ENCODE measurements at places on chromosomes 1 and 21. TPM values are rescaled to one million over a fixed set of nuclear protein-coding genes. Genes with fewer than 3 reads are reported as not detected.
A peak's percentile ranks its signal among the peaks of the same experiment; 100 is the strongest.

GRCh38 chr1:46221749-46222148, 18.6 kb downstream of the LURAP1 start:
- no peak for DNase-seq

DNA sequence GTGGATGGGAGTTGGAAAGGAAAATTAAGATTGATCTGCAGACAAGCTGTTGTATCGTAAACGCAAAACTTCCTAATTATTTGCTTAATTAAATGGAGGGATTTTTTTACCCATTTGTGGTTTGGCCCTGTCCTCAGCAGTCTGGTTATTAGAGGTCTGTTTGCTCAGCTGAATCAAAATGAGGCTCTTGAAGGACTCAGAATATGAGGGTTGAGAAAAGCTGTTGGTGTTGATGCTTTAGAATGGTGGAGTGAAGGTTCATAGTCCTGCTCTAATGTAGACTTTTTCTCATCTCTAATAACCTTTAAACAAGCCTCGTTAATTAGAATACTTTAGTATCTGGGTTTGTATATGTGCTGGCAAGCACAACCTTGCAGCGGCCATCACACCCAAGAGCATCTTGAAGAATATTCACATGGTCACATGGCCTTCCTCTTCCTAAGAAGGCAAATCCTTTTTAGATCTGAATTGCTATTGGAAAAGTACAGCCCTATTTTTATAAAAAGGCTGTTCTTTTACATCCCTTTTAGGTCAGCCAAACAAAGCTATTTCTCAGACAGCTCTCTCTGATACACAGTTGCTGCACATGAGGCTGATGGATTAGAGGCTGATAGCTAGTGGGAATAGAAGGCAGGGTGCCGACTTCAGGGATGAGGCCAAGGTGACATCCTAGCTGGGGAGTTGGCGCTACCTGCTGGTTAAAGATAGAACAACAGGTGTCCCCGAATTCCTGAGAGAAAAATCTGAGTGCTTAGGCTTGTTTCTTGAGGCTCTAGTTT, 53.8 kb downstream of the MACF1 start:
- no peak for DNase-seq

The FOXD3 gene
- not detected for total RNA-seq

GRCh38 chr1:62025154-62025553, 169.5 kb upstream of the L1TD1 start:
- DNase-seq, result no peak

DNA sequence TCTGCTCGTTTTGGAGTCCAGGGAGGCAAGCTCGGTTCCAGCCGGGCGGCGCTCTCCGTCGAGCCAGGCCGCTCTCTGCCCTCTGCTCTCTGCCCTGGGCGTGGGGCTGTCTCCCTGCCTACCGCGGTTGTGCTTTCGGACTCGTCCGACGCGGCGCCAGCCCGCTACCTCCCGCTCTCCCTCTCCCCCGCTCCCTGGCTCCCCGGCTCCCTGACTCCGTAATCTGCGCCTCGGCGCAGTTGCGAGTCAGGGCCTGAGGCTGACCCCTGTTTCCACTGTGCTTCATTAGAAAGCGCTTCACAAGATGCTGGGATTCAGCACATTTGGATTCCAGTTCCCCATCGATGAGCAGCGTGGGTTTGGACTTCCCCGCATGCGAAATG, 2.2 kb downstream of the SOX13 start:
- DNase-seq, result peak; percentile 92

DNA sequence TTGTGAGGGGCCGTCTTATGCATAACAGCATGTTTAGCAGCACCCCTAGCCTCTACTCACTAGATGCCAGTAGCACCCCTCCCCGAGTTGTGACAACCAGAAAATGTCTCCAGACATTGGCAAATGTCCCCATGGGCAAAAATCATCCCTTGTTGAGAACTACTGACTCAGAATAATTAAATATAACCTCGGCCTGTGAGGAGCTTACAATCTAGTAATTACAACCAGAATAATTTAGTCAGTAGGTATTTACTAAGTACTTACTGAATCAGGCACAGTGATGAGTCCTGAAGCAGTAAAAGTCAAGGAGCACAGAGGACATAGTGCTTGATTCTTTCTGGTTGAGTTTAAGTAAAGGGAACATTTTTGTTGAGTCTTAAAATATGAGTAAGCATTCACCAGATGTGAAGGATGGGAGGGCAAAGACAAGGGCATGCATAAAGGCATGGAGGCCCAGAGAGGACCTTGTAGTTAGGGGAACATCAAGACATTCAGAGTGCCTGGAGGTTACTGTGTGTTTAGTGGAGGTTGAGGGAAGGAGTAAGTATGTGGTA, 44.1 kb upstream of the KCNQ4 start:
- DNase-seq, result no peak

The ZNF695 gene
- not detected for total RNA-seq

GRCh38 chr1:91831132-91831930, 54.6 kb downstream of the TGFBR3 start:
- no peak for DNase-seq

DNA sequence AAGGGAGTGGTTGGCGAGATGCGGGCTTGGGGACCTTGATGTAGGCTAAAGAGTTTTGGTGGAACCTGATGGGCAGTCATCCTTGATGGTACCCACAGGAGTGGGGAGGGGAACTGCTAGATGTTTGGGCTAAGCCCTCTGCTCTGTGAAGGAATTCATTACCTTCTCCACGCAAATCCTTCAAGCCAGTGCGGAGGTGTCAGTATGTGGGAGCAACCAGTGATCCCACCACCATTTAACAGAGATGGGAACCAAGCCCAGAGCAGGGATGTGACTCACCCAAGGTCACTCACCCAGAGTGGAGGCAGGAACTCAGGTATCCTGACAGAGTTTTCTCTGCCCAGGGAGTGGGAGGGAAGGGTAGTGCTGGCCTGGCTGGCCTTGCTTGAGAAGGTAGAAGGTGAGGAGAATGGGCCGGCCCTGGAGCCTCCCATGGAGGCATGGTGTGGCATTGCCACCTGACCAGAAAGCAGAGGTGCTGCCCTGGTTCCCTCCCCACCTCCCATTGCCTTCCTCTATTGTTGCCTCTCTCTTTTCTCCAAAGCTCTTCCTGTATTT, 51.2 kb upstream of the STUM start:
- DNase-seq, result no peak

- DNase-seq, result no peak
These were observed 49.6 kb downstream of the INTS7 start for GRCh38 chr1:211985556-211986264.

GRCh38 chr1:243597383-243597782, 252.7 kb downstream of the AKT3 start:
- DNase-seq, result no peak

GRCh38 chr1:27562534-27563340, 41.2 kb downstream of the AHDC1 start:
- DNase-seq, result no peak

The C1orf56 gene
- 5.4 TPM for total RNA-seq

GRCh38 chr1:148354284-148354912, 128.7 kb downstream of the PPIAL4G start:
- DNase-seq, result no peak

DNA sequence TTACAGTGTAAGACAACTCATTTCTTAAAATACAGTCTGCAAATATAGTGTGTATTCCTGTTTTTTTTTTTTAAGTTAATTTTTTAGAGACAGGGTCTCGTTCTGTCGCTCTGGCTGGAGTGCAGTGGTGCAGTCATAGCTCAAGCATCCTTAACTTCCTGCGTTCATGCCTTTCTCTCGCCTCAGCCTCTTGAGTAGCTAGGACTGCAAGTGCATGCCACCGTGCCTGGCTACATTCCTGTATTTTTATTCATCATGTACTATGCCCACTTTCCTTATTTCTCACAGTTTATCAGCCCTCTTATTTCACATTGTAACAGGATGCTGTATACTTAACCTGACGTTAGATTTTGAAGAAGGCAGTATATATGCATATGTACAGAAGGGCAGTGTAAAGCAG, 26.7 kb downstream of the MIER1 start:
- DNase-seq, result no peak

DNA sequence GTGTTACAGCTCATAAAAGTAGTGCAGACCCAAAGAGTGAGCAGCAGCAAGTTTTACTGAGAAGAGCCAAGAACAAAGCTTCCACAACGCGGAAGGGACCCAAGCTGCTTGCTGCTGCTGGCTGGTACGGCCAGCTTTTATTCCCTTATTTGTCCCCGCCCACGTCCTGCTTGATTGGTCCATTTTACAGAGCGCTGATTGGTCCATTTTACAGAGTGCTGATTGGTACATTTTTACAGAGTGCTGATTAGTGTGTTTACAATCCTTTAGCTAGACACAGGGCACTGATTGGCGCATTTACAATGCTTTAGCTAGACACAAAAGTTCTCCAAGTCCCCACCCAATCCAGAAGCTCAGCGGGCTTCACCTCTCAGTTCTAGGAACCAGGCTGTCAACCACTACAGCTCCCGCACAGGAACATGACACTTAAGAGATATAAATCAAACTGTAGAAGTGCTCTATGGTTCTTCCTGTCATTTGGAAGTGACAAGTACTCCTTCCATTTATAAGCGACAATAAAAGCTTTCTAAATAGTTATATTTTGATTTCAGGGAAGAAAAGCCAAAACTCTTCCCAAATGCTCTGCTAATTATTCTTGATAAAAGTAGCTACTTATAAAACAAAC, 28.5 kb downstream of the RNF115 start:
- no peak for DNase-seq

DNA sequence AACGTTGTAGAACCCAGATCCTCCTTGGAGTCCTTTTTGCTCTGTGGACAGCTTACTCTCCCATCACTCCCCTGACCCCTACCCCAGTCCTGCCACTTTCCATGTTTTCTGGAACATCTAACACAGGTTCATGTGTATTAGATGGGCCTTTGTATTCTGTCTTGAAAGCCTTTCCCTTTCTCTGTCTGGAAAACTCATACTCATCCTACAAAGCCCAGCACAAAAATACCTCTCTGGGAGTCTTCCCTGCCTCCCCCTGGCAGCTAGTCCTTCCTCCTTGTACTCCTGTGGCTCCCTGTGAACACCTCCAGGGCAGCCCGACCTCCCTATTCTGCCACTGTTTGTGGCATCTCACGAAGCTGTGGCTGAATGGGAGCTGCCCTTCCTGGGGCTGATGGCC, 7.8 kb upstream of the HEYL start:
- DNase-seq, result no peak

The MTARC1 gene
- total RNA-seq, result 539 TPM

The LIN28A gene
- not detected for total RNA-seq

DNA sequence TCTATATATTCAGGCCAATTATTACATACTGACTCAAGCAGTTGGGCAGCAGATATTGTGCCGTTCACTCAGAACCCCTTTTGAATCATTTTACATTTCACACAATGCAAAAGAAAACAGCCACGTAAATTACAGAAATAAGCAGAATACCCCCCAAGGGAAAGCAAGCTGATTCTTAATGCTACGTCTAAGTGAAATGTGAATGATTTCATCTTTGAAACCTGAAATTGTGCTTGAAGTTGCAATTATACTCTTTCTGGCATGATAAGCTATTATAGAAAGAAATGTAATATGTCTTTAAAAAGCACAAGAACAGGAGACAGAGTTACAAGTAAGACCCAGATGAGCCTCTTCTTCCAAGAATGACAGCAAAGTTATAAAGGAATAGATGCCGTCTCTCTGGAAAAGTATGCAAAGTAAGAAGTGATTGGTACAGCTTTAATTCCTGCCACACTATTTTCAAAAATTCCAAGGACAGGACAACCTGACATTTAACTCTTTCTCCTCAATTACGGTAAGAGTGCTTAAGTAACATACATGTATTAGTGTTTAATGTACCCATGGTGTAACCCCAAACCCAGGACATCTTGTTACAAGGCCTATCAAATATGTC, 891.5 kb upstream of the ADGRL2 start:
- DNase-seq, result no peak

GRCh38 chr1:194062526-194062925, 876.1 kb upstream of the B3GALT2 start:
- DNase-seq, result no peak

The PLA2G4A gene
- total RNA-seq, result 14.1 TPM

The ZNF683 gene
- total RNA-seq, result not detected

The GPR37L1 gene
- total RNA-seq, result not detected

- DNase-seq, result peak; percentile 87
These were observed 130.5 kb downstream of the TOMM20 start for GRCh38 chr1:234997896-234998741.

- DNase-seq, result no peak
These were observed 380.8 kb downstream of the HHIPL2 start for GRCh38 chr1:222167111-222167510.

The CELA2B gene
- total RNA-seq, result not detected

The PPM1J gene
- 0.61 TPM for total RNA-seq

- no peak for DNase-seq
These were observed 49.3 kb downstream of the PTGFR start for GRCh38 chr1:78540048-78540447.

DNA sequence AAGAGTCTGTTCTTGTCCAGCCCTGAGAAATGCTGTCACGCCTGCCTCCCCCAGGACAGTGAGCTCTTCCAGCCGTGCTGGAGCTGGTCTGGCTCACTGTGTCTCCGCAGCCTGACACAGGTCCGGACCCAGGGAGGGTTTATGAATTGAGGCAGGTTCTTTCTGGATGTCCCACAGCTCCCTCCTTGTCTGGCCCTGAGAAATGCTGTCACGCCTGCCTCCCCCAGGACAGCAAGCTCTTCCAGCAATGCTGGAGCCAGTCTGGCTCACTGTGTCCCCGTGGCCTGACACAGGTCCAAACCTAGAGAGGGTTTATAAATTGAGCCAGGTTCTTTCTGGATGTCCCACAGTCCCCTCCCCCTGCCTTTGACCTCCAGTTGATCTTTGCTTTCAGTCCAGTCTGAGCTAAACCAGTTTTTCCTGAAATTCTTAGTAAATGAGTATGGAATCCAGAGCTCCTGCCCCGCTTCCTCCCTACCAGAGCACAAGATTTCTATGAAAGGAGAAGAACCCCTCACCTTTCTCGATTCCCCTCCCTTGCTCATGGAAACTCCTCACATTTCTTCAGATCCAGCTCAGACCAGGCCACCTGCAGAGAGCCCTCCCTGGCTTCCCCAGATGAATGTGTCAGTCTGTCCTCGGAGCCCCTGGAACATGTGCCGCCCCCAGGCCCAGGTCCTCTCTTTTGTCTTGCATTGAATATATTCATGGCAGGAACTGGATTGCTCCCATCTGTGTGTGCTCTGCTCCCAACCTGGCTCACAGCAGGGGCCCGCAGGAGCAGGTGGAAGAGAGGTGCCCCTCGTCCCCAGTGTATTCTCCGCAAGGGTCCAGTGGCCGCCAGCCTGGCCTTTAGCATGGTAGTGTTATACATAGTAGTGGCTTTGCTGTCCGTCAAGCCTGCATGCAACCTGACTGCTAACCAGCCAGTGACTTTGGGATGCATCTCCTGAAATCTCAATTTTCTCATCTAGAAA, 116.3 kb downstream of the EPHB2 start:
- no peak for DNase-seq
